Right renal pelvis (tissue), 4 donors: ENCODE measurements at places on chromosomes 1 and 21. TPM values are rescaled to one million over a fixed set of nuclear protein-coding genes. Genes with fewer than 3 reads are reported as not detected.

DNA sequence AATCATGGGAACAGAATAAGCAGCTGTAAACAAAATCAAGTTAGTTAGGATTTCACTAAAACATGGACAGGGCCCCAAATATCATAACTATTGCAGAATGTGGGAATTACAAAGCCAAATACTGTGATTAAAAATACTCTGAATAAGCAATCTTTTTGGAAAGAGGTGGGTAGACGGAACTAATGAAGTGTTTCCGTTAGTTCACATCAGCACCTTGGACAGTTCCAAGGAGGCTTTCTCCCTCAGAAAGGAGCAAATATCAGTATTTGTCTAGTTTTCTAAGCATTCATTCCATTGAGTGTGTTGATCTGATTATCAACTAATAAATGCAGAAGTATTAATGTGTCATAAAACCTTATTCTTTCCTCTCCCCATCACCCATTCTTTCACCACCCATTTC lies 97.4 kb downstream of the FAM78B start:
- DNase-seq = peak; percentile 5

DNA sequence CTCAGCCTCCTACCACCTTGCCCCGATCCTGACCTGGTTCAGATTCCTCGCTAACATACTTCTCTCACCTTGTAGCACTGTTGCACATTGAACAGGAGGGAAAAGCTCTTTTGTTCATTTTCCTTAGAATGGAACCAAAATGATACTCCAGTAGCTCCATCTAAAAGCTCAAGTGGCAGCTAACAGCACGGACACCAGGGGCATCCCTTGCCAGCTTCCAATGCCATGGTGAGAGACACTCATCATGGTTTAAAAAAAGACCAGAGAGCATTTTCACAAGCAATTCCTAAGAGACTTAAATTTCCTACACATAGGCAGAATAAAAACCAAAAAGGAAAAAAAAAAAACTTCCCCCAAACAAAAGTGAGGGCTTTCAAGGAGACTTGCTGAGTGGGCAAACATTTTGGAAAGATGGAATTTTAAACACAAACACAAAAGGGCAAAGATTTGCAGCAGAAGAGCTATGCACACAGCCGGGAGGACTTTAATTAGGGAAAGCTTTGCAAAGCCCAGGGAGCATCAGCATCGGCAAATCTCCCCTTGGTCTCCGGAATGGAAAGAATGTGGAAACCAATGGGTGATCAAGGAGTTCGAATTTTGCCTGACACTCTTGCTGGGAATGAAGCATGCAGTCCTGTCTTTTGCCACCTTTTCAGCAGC lies 84.3 kb downstream of the CAPZB start:
- no peak for DNase-seq

DNA sequence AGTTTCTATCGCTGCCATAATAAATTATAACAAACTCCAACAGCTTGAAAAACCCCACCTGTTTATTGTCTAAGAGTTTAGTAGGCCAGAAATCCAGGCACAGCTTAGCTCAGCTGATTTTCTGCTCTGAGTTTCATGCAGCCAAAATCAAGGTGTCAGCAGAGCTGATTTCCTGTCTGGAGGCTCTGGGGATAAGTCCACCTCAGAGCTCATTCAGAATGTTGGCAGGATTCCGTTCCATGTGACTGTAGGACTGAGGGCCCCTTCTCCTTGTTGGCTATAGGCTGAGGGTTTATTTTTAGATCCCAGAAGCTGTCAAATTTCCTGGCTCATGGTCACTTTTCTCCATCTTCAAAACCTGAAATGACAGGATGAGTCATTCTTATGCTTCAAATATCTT lies 91.6 kb upstream of the CHODL start:
- DNase-seq = no peak

DNA sequence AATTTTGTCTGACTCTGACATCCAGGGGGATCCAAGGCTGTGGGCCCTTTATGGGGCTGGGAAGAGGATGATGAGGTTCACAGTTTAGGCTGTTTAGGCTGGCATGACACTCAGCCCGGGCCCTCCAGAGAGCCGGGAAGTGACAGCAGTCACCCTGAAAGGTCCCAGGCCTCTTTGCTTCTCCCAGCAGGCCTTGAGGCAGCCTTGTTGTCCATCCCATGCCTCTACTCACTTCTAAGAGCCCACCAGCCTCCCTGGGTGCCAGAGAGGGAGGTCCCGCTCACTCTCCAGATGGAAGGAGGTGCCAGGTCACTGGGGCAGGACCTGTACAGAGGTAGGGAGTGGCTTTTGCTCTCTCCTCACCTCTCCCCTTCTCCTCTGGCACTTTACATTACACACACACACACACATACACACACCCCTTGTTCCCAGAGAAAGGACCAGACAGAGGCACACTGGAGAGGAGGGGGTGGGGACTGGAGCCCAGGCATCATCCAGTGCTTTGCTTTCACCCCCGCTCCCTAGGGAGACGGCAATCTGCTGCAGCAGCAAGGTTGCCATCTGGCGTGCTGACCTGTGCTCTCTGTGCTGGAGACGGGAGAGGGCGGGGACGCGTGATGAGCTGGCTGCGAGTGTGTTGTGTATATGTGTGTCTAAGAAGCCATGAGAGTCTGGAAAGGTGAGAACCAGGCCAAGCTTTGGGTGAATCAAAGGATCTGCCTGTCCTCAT lies 4.6 kb downstream of the KLHDC8A start:
- no peak for DNase-seq

GRCh38 chr1:108678706-108679105 lies 13.4 kb upstream of the PRPF38B start:
- DNase-seq = no peak

Gene SLAMF8
- polyA plus RNA-seq = 0.62 TPM

Gene ARHGEF2
- 86.8 TPM for polyA plus RNA-seq

Gene GUCA2B
- polyA plus RNA-seq = not detected
